ENCODE measurements at places on chromosomes 7 and 10.

DNA sequence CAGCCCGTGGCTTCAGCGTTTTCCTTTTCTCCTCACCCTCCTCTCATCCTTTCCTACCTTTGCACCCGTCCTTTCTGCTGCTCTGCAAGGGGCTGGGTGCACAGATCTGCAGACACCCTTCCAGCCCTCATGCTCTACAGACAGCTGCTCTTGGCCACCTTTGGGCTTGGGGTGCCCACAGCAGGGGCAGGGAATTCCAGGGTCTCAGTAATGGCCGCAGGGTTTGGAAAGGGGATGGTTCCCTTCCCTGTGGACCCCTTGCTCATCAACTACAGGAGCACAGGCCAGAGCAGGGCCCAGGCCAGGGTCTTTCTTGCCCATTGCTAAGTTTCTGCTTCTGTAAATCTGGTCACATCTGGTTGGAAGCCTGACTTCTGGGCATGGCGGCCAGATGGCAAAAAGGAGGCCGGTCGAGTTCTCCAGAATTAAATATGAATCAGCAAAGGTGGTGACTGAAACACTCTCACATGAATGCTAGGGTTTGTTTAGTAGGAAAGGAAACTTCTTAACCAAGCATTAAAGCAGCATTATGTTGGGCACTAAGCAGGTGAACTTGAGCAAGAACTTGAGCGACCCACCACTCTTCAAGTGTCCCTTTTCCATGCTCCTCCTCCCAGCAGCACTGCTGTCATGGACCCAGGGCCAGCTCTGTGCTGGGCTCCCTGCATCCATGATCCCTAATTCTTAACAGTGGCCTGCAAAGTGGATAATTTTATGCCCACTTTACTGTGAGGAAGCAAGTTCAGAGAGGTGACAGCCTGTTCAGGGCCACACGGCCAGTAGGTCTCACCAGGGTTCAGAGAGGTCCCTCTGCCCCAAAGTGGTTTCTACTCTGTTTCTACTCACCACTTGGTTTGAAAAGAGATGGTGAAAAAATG, 1.5 kb downstream of the ECHDC3 start:
- DNase-seq, result no peak

DNA sequence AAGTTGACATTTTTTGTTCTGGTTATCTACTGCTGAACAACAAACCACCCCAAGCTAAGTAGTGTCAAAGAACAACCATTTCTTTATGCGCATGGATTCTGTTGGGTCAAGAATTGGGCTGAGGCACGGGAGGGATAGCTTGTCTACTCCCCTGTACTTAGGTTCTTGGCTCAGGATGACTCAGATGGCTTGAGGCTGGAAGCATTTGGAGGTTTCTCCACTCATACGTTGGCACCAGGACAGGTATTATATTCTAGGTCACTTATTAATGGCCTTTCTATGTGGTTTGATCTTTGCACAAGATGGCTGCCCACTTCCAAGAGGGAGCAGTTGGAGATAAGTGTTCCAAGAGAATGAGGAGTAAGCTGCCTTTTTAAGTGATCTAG, 11.8 kb upstream of the TFAM start:
- DNase-seq, result no peak

- DNase-seq, result peak; percentile 70
Measured at GRCh38 chr10:95229724-95230627, 35.9 kb downstream of the ACSM6 start.

DNA sequence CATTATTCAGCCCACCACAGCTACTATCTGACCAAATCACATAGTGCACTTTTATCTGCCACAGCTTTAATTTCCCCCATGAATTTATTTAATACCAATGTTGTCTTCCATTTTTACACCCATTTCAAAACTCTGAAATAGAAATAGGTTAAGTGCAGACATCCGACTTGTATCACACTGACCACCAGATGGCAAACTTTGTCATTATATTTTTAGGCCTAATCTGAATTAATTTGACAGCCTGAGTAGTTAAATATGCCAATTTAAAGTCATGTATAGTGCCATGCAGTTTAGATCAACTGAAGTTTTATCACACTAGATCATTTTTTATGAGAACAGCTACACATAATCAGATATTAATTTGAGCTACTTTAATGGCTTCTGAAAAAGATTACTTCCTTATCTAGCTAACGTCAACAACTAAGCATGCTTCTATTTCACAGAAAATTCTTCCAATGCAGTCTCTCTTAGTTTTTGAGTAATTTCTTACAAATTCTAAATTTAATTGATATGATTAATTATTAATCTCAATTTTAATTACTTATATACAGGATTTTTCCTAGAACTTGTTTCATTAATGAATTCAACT, 566.4 kb downstream of the GFRA1 start:
- peak; percentile 4 for DNase-seq

- DNase-seq, result no peak
Measured at GRCh38 chr10:102540023-102540422, 36.3 kb downstream of the SUFU start.

DNA sequence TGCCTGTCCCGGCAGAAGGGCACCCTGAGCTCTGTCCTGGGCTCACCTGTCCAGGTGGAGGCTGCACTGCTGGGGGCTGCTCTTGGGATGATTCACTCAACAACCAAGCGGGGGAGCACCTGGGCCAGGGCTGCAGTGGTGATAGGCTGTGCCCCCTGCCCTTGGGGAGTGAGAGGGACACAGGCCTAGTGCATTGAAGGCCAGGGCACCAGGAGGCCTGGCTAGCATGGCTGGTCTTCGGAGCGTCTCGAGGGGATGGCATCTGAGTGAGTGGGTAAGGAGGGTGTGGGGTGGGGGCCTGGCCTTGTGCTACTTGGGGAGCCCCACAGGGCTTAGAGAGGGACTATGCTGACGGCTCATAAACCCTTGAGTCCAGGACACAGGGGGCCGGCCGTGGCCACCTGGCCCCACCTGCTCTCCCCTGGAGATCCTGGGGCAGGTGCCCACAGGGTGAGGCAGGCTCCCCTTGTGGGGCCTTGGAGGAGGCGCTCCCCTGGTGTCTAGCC, 3.1 kb downstream of the PWWP2B start:
- no peak for DNase-seq

- peak; percentile 63 for DNase-seq
Measured at GRCh38 chr7:1520539-1521234, 9.8 kb upstream of the MAFK start.

GRCh38 chr10:6786579-6787031, 206.5 kb upstream of the PRKCQ start:
- DNase-seq, result peak; percentile 63

DNA sequence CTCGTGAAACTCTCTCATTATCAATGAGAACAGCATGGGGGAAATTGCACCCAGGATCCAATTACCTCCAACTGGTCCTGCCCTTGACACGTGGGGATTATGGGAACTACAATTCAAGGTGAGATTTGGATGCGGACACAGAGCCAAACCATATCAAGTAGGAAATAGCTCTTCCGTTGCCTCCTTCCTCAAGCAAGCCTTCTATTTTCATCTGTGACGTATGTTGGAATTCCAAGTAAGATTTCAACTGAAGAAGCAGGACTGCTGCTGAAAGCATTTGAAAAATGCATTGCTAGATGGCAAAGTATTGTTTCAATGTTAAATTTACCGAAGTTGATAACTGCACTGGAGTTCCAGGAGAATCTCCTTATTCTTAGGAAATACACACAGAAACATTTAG, 178.1 kb upstream of the GALNT17 start:
- DNase-seq, result no peak

DNA sequence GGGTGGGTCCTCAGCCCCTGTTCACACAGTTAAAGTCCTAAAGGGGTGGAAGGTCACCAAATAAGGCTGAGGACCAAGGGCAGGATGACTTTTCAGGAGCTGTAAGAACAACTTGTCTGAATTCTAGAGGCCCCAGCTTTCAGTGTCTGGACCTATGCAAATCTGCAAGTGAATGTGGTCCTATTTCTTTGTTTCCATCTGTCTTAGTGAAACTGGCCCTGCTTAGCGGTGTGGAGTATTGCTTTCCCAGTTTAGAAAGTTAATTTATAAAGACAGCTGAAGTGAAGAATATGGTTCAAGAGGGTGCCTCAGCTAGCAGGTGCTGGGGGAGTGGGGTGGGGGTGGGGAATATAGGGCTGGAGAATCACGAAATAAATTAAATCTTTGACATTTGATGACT, 40.1 kb downstream of the HHEX start:
- no peak for DNase-seq

- DNase-seq, result no peak
Measured at GRCh38 chr10:129949411-129949810, 14.7 kb downstream of the EBF3 start.

DNA sequence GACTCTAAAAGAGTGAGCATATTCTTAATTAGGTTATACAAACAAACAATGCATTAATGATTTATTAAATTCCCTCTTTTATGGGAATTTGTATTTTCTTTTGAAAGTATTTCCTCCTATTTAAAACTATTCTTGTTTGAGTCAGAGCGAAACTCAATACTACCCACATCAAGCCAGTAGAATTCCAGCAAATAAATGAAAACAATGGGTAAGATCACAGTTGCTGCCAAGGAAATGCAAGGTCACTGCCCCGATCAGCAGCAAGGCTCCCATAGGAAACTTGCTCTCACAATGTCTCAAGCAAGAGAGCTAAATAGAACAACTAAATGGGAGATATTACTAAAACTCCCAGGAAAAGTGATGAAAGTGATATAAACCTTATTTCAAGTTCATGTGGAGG, 206.3 kb downstream of the THSD7A start:
- DNase-seq, result no peak

DNA sequence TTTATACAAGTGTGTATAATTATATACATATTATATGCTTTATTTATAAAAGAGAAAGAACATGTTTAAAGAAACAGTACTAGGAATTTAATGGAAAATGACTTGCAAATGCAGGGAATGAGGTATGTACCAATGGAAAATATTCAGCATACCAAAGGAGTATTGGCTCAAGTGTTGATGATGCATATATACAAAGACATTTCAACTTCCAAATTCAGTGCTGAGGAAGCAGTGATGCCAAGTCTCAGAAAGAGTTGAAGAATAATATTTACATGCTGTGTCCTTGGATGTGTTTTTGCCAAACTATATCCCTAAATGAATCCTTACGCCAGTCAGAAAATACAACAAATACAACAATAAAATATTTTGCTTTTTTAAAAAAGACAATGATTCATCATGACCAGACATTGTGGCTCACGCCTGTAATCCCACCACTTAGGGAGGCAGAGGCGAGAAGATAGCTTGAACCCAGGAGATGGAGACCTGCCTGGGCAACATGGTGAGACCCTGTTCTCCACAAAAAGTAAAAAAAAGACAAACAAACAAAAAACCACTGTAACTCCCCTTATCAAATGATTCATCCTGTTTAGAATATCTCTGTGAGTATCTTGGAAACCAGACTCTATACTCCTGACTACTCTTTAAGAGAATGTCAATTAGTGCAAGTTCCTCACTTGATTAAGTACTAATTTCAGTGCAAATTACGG, 157.2 kb downstream of the CHRM2 start:
- peak; percentile 27 for DNase-seq

DNA sequence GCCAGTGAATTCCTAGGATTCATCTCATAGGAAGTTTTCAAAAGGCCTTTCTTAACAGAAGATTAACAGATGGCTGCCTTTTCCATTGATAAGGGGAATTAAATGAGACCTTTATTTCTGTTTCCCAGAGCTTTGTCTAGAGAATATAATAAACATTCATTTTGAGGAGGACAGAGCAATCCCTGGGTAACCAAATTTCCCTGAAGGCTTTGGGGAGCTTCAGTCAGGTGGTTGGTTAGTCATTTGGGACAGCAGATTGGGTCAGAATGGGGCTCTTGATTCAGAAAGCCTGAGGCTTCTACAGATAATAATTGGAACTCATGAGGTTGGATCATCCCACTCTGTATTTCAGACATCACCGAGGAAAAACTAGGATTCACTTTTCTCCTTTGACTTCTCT, 21.8 kb downstream of the MXI1 start:
- no peak for DNase-seq

DNA sequence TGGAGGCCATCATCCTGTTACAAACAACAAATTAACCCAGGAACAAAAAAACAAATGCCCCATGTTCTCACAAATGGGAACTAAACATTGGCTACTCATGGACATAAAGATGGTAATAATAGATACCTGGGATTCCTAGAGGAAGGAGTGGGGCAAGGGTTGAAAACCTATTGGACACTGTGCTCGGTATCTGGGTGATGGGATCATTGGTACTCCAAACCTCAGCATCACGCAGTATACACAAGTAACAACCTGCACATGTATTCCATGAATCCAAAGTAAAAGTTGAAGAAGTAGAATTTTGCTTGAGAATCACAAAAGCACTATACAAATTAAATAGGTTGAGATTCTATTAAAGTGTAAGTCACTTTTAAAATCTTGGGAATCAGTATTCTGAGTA, 16.7 kb downstream of the GHITM start:
- DNase-seq, result no peak

GRCh38 chr7:90660100-90660499, 64.0 kb downstream of the CDK14 start:
- no peak for DNase-seq

GRCh38 chr7:127954357-127954748, 76.9 kb downstream of the LRRC4 start:
- no peak for DNase-seq

- DNase-seq, result no peak
Measured at GRCh38 chr10:62185919-62186692, 82.5 kb downstream of the RTKN2 start.

- peak; percentile 81 for DNase-seq
Measured at GRCh38 chr10:97081621-97082235, 104.0 kb downstream of the SLIT1 start.

DNA sequence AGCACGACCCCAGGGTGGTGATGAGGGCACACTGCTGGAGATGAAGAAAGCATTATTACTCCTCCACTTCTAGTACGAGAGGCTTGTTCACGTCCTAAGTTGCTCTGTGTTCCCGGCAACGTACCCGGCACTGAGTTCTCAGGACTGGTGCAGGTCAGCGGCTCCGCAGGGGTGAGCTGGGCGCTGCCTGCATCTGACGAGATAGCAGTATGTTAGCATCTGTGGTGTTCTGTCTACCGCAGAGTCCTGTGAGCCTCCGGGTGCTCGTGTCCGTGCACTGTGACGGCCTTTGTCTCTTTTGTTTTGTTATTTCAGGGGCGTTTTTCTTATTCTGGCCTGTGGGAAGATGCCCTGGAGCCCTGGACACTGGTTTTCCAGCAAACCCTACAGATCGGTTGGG, 507.8 kb downstream of the DNAJB6 start:
- no peak for DNase-seq

DNA sequence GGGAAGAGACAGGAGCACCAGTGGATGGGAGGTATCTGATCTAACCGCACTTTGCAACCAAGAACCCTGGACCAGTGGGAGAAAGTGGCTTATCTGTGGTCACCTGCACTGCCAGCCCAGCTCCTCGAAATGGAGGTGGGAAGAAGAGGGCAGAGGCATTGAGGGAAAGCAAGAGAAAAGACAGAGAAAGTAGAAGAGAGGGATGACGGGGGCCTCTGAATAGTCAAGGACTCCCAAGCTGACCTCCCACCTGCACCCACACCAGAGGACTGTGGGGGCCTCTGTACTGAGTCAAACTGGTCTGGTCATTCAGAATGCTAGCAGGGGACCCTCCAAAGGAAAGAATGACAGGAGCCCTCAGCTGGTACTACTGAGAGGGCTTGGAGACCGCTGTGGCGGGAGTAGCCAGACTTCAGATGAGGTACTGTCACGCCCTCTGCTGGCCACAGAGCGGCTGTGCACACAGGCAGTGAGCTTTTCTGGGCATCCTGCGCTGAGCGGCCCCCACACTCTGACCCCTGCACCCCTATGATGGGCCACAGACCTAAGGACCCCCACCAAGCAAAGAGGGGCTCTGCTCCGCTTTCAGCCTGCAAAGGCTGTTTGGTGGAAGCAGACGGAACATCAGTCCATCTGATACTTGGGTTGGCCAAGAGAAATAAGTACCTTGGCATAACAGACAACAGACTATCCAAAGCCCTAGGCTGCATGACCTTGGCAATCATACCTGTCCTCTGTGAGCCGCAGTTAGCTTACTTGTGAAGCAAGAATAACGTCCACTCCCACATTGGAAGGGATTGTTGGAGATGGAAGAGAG, 112.9 kb downstream of the COL13A1 start:
- DNase-seq, result peak; percentile 84

All from AG08396 (cell line).